ENCODE measurements at places on chromosomes 3 and 15.
A peak's percentile ranks its signal among the peaks of the same experiment; 100 is the strongest.

GRCh38 chr3:15787941-15788340, 9.8 kb downstream of the ANKRD28 start:
- H3K27me3 ChIP-seq: no peaks in the 10 kb centered on the region
- H3K36me3 ChIP-seq: peaks cover 75% of the 10 kb centered on the region
- no peak for DNase-seq
- peaks cover 56% of the 10 kb centered on the region for H3K4me1 ChIP-seq
- no peak overlapping the region for H3K4me3 ChIP-seq

DNA sequence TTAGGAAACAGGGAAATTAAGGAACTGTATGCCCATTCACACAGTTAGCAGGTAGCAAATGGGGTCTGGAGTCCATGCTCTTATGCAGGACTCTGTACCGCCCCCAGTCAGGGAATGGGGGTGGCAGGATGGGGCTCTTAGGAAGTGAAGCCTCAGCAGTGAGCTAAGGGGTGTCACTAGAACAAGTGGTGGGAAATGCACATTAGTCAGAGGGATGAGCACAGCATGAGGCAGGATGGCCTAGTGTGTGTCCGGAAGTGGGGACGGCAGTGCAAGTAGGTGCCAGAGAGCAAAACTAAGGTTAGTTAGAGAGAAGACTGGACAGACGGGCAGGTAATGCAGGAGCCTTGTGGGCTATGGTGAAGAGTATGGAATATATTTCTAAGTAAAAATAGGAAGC, 60.7 kb downstream of the ST3GAL6 start:
- no peak overlapping the region for H3K4me3 ChIP-seq
- no peaks in the 10 kb centered on the region for H3K27me3 ChIP-seq
- H3K36me3 ChIP-seq: no peaks in the 10 kb centered on the region
- no peak overlapping the region for H3K27ac ChIP-seq
- no peaks in the 10 kb centered on the region for H3K4me1 ChIP-seq
- no peak for DNase-seq

DNA sequence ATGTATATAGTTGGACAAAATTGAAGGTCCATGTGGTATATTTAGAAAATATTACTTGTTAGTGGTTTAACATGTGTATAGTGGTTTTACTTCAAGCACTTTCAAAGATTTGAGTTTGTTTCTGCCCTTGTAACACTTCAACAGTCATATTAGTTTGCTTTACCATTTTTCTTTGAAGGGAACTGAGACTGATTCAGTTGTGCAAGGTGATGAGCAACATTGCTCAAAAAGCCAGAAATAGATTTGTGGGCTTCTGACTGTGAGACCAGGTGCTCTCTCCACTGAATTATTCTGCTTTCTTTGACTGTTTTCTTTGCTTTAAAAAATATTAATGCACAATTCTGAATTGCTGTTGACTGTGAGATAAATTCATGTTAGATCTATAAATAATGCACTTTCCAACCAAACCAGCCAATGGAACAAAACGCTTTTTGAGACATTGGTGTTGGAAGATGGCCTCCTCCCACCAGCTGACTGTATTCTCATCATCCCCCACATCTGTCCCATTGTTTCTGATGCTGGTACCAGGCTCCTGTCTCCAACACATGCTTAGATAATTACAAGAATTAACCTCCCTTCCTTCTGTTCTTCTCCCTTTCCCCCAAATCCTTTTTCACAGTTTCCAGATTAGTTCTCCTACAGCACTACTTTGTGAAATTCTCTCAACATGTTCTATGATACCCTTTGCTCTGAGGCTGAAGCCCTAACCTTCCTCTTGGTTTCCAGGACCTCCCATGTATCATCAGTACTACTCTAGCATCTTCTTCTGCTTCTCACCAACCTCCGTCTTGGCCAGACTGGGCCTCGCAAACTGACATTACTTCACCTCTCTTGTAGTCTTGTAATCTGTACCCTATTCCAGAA, 27.9 kb downstream of the PLCL2 start:
- no peak overlapping the region for H3K27ac ChIP-seq
- DNase-seq: no peak
- H3K4me1 ChIP-seq: peaks cover 39% of the 10 kb centered on the region
- peaks cover 20% of the 10 kb centered on the region for H3K36me3 ChIP-seq
- H3K4me3 ChIP-seq: no peak overlapping the region

- no peaks in the 10 kb centered on the region for H3K4me1 ChIP-seq
These were observed 185.0 kb downstream of the RBMS3 start for GRCh38 chr3:29465836-29466235.

- H3K27ac ChIP-seq: no peak overlapping the region
- H3K36me3 ChIP-seq: no peaks in the 10 kb centered on the region
- DNase-seq: no peak
These were observed 75.9 kb upstream of the RASGRF1 start for GRCh38 chr15:79166311-79166955.

GRCh38 chr3:150936693-150937092, 31.5 kb upstream of the MINDY4B start:
- H3K4me3 ChIP-seq: no peak overlapping the region
- no peaks in the 10 kb centered on the region for H3K36me3 ChIP-seq
- no peak for DNase-seq

- H3K27ac ChIP-seq: peak within 1 kb of the TSS; percentile 70
- H3K36me3 ChIP-seq: no peaks in the 10 kb centered on the region
- H3K4me1 ChIP-seq: peaks cover 17% of the 10 kb centered on the region
- peaks cover 35% of the 10 kb centered on the region for H3K27me3 ChIP-seq
- DNase-seq: peak; percentile 96
- peak within 1 kb of the TSS; percentile 75 for H3K4me3 ChIP-seq
These were observed at the start of gene ARRDC4 for GRCh38 chr15:97960364-97961066. TSS of gene ARRDC4 (plus strand) at chr15:97960703. CDS start at chr15:97960862, 159 bp downstream.

DNA sequence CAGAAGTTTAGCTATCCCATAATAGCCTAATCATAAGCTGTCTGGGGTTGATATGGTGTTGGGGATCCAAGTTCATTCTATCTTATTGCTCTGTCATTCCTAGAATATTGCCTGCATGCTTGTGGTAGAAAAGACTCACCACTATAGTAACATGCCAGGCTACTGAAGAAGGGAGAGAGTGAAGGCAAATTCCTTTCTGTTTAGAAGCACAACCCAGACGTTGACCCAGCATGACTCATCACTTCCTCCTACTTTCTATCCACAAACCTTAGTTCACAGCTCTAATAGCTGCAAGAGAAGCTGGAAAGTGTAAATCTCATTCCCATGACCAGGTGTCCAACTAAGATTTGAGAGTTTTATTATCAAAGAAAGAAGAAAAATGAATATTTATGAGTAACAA, 57.8 kb upstream of the NMD3 start:
- no peaks in the 10 kb centered on the region for H3K36me3 ChIP-seq
- no peaks in the 10 kb centered on the region for H3K4me1 ChIP-seq
- DNase-seq: no peak
- no peak overlapping the region for H3K4me3 ChIP-seq
- H3K27me3 ChIP-seq: no peaks in the 10 kb centered on the region

DNA sequence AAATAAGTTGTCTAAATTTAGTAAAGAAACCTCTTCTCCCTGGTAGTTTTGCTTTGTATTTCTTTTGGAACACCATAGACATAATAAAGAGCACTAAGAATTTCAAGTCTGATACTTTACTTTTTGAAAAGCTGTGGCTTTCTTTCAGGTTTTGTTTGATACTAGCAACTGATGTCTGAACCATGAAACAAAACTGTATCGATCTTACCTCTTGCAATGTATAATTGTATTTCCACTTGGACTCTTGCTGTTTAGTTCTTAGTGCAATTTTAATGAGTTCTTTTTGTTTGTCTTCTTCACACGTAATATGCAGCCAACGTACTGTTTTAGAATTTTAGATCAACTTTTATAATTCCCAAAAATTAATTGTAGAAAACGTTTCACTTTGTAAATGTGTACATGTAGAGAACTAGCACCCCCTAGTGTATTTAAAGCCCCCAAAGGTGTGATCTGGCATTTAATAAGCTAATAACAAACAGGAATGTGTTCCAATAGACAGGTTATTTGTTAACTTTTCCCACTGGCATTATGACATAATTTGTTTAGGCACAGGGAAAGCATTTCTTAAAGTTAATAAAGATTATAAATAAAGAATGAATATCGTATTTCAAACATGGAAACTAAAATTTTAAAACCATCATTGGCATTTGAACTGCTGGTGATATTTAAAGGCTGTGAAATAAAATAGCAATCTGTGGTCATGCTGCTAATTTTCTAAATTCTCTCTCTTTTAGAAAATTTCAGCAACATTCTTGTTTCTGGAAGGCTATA, 289.1 kb upstream of the DNAJC19 start:
- no peak overlapping the region for H3K27ac ChIP-seq
- no peak for DNase-seq
- no peak overlapping the region for H3K4me3 ChIP-seq
- no peaks in the 10 kb centered on the region for H3K4me1 ChIP-seq
- H3K36me3 ChIP-seq: no peaks in the 10 kb centered on the region

- H3K27me3 ChIP-seq: no peaks in the 10 kb centered on the region
- H3K4me1 ChIP-seq: peaks cover 87% of the 10 kb centered on the region
- H3K4me3 ChIP-seq: peak overlapping the region; percentile 81
- peak overlapping the region; percentile 93 for H3K27ac ChIP-seq
- DNase-seq: no peak
- H3K36me3 ChIP-seq: peaks cover 20% of the 10 kb centered on the region
These were observed 54.5 kb downstream of the PSMD6 start for GRCh38 chr3:63968612-63969350.

DNA sequence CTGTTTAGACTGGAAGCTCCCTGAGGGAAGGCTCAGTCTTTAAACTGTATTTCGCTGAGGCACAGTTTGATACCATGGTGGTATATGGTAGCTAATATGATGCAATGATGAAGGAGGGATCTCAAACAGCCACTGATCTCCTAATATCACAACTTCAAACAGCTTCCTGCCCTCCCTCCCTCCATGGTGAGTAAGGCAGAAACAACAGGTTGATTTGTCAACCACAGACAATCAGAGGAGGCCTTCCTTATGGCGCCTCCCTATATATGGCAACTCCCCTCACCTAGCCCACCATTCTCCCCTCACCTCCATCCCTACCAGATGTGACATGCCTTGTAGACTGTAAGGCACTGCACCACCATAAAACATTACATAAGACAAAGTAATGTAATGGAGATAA, 316.5 kb upstream of the ICE2 start:
- H3K36me3 ChIP-seq: no peaks in the 10 kb centered on the region
- no peak for DNase-seq
- H3K4me1 ChIP-seq: peaks cover 33% of the 10 kb centered on the region
- peaks cover 5% of the 10 kb centered on the region for H3K27me3 ChIP-seq

GRCh38 chr15:48040166-48040817, 80.5 kb upstream of the SLC24A5 start:
- H3K4me1 ChIP-seq: no peaks in the 10 kb centered on the region
- DNase-seq: no peak
- peaks cover 3% of the 10 kb centered on the region for H3K27me3 ChIP-seq
- no peak overlapping the region for H3K27ac ChIP-seq

DNA sequence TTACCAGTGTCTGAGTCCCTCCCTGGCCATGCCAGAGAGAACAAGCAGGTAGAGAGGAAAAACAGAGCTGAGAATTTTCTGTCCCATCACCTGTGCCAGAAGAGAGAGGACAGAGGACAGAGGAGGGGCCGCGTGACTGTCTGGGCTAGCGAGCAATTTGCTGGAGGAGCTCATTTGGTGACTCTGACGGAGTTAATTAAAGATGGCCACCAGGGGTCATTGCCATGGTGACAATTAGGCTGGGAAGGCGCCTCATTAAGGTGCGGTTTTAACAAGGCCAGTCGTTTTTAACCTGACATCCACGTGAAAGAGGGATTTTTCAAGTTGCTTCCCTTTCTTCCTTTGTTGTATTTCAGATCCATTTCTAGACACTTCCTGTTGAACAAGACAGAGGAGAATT, 72.4 kb downstream of the RHCG start:
- DNase-seq: no peak

GRCh38 chr15:32677238-32677750, 35.8 kb downstream of the SCG5 start:
- no peaks in the 10 kb centered on the region for H3K36me3 ChIP-seq
- H3K4me3 ChIP-seq: no peak overlapping the region
- DNase-seq: no peak
- no peaks in the 10 kb centered on the region for H3K4me1 ChIP-seq
- H3K27ac ChIP-seq: no peak overlapping the region
